NCI-H1436 (cell line): ENCODE measurements at places on chromosomes 16 and 17.

DNA sequence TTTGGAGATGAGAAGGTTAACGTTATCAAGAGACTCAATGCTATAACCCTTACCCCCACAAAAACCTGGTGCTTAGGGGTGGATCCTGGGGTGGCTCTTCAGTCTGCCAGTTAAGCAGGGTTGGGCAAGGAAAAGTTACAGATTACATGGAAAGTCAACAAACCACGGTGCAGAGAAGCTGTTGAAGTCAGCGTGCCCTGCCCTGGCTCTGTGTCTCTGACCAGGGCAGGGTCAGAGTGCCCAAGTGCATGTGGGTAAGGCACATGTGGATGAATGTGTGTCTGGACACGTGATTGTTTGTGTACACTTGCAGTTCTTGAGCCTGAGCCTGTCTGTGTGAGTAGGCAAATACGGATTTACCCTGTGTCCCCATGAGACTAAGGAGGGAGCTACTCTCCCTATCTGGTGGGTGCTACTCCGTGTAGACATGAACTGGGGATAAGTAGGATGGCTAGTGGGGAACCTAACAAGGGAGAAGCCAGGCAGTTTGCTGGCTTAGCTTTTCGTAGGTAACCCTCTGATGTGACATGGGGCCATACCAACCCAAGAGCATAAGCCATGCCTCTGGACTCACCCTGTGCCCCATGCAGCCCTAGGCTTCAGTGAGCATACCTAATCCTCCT is 5.5 kb downstream of the IGFBP4 start:
- DNase-seq = no peak

DNA sequence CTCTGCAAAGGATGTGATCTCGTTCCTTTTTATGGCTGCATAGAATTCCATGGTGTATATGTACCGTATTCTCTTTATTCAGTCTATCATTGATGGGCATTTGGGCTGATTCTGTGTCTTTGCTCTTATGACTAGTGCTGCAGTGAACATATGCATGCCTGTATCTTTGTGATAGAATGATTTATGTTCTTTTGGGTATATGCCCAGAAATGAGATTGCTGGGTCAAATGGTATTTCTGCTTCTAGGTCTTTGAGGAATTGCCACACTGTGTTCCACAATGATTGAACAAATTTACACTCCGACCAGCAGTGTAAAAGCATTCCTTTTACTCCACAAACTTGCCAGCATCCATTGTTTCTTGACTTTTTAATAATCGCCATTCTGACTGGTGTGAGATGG is 60.2 kb upstream of the ADORA2B start:
- DNase-seq = no peak

DNA sequence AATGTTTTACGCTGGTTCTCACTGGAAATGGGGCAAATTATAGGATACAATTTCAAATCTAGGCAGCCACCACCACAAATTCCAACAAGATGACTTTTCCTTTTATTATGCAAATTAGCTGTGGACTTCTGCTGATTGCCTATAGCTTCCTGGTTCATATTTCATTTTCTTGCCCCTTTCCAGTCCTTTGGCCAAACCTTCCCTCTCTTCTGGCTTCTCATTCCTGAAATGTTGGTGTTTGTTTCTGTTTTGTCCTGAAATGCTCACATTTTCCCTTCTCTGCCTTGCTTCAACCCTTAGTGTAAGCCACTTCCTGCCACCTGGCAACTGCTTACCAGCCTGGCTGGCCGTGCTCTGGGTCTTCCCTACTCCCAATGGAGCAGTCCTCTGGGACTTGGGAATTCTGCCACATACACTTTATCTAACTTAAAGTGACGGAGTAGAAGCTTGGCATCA is 14.0 kb downstream of the PRSS54 start:
- DNase-seq = no peak

DNA sequence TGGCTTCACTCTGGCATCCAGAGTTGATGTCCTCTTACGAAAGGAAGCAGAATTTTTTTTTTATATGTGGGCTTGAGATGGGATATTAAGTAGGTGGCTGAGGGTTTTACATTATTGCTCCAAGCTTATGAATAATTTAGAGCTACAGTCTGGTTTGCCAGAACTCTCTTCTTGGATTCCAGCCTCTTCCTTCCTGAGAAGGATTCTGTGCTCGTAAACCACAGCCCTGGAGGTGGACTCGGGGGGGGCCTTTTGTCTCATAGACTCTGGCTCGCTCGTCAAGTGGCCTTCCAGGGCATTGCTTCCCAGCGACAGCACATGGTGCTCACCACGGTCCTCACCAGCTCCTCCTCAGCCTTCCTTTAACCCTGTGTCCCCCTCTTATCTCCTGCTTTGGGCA is 43.2 kb downstream of the TMEM11 start:
- DNase-seq = no peak

- no peak for DNase-seq
Measured at GRCh38 chr16:74079232-74079586, 217.4 kb upstream of the PSMD7 start.

GRCh38 chr17:2582493-2582892 is 11.0 kb upstream of the PAFAH1B1 start:
- DNase-seq = no peak

GRCh38 chr17:77371888-77372443 is 231.2 kb downstream of the SEC14L1 start:
- DNase-seq = no peak

DNA sequence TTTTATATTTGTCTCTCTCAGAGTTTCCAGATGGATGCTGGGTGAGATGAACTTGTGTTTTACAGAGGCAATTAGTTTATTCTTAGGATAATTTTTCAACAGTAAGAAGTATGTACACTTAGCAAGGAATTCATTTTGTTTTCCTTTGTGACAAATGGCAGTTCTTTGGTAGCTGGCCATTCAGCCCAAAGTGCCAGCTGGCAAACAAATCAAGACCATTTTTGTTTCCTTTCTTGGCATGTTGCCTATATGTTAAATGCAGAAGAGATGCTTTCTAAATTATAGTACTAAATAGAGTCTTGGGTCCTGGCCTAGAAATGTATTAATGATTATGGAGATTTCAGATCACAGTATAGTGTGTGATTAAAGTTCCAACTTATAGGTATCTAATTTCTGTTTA is 337.1 kb downstream of the CNTNAP4 start:
- DNase-seq = no peak

- no peak for DNase-seq
Measured at GRCh38 chr16:26197707-26198106, 505.9 kb downstream of the HS3ST4 start.

- no peak for DNase-seq
Measured at GRCh38 chr17:67717192-67717623, 528 bp upstream of the NOL11 start.

GRCh38 chr16:48558371-48558841 is 51.6 kb downstream of the N4BP1 start:
- no peak for DNase-seq

DNA sequence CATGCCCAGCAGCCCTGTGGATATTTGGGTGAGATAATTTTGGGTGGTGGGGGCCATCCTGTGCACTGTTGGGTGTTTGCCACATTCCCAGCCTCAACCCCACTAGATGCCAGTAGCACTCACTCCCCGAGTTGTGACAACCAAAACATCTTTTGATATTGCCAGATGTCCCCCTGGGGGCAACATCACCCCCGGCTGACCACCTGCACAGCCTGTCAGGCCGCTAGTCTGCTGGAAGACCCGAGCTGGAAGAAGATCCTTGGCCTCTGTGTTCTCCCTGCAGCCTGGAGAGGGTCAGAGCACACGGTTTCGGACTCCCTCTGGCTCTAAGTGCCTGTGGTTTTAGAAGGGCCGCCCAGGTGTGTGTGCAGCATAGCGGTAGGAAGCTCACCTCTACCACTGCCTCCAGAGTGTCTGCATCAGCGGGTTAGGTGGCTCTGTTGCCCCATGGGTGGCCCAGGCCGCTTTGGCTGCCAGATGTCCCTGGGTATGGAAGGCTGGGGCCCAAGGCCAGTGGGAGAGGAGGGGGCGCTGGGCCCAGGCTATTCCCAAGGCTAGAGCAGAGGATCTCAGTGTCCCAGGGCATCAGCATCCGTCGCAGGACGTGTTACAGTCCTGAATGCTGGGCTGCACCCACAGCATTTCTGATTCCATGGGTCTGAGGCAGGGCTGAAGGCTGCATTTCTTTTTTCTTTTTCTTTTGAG is 195.8 kb upstream of the GSE1 start:
- no peak for DNase-seq

- DNase-seq = no peak
Measured at GRCh38 chr16:69926241-69926640, 24.9 kb upstream of the CLEC18A start.

GRCh38 chr16:59173408-59173831 is 439.3 kb upstream of the GOT2 start:
- DNase-seq = no peak

DNA sequence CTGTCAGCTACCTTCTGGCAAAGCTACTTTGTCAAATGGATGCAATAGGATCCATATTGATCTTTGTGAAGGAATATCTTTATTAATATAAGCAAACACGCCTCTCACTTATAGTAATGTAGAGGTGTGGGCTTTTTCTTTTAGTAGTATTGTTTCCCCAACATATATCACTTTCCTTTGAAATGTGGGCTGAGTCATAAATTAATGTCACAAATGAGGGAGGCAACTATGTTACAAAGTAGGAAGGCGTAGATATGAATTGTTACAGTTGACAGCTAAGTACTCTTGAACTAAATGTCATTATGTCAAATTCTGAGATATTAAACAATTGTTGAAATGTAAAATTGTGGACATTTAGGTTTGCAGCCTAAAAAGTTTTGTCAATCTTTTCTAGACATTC is 2.6 kb upstream of the PPM1E start:
- DNase-seq = no peak

DNA sequence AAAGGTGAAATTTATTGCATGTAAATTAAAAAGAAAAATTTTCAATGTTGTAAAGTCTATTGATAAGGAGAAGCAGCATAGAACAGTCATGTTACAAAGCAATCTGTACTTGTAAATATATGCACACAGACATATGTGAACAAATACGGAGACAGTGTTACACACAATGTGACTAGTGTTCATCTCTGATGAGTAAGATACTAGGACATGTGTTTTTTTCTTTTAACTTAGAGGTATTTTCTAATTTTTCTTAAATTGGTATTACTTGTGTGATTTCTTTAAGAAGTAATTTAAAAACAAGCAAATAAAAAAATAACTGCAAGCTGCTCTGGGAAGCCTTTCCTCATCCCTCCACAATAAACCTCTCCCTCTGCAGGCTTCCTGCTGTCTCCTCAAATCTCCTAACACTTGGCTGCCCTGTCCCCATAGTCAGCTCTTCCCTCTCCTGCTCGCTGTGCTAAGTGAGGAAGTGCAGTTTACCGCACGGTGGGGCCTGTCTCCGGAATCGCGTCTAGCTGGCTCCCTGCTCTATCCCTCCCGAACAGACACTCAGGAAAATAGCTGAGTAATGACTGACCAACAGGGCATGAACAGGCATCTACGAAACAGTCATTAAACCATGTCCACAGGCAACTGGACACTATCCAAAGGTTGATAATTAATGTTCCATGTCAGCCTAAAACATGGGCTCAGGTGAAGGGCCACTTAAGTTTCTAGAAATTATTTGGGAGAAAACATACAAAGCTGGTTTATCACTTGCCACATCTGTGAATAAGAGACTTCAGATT is 35.9 kb downstream of the CMTM4 start:
- no peak for DNase-seq

- no peak for DNase-seq
Measured at GRCh38 chr16:17408955-17409441, 61.8 kb downstream of the XYLT1 start.

DNA sequence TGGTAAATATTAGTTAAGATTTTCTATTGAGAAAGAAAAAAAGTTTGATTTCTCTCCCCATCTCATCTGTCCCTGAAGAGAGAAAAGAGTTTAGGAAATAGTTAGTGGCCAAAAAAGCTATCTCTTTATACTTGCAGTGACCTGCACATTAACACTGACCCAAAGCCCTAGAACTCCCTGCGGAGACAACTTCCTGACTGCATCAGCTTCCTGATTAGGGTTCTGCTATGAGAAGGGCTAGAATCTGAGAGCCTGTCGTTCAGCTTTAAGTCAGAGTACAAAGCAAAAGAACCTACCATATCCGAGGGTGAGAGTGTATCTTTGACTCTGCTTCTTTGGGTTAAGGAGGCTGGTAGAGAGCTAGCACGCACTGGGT is 24.7 kb downstream of the LIMD2 start:
- no peak for DNase-seq

- peak; percentile 27 for DNase-seq
Measured at GRCh38 chr16:48194828-48195556, 39.2 kb upstream of the ABCC12 start.

DNA sequence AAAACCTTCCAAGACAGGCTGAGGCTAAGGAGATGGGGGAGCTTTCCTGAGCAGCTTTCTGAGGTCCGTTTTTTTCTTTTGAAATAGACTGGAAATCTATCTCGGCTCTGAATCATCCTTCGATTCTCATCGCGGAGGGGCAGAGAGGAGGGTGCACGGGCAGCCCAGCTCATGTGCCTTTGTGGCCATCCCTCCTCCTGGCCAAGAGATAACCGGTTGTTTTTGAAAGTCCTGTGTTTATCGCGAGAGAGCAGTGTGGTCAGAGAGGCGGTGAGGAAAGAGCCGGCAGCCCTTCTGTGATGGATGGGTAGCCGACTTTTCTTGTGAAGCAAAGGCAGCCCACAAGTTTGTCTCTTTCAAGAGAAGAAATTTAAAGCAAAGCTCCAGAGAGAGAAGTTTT is 191.6 kb downstream of the CCDC182 start:
- DNase-seq = no peak

- no peak for DNase-seq
Measured at GRCh38 chr17:13244513-13244912, 226.7 kb upstream of the ELAC2 start.

GRCh38 chr17:11244776-11245175 is 3.8 kb downstream of the SHISA6 start:
- no peak for DNase-seq

GRCh38 chr17:77721846-77722160 is 236.7 kb upstream of the TNRC6C start:
- DNase-seq = peak; percentile 50

DNA sequence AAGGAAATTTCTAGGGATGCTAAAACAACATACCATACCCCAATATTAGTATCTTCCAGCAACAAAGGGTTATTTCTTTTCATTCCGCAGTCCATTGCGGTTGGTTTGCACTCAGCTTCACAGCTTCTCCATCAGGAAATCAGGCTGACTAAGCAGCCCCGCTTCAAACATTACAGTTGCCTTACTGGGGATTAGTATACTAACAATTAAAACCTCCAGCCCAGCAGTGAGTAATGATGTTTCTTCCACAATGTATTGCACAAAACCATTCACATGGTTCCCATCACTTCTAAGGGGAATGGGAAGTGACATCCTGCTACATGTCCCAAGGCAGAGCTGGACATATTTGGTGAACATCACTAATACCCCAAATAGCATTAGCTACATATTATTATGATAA is 1384.9 kb downstream of the CDH8 start:
- no peak for DNase-seq

DNA sequence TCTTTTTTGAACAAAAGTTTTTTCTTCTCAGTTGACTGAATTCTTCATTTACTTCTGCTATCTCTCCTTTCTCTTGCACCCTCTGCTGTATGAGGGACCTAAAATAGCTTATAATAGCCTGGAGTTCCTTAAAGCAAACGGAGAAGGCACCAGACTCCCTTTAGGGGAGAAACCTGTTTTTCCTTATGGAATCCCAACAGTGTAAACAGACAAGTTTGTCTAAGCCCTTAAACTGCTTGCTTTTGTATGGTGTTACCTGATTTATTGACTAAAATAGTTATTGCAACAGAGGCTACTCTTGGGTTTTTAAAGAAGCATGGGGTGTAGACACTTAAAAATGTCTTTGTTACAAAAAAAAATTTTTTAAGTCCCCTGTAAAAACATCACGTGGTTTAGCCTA is 12.9 kb upstream of the TRIM25 start:
- no peak for DNase-seq

GRCh38 chr17:73324711-73325526 is 13.1 kb upstream of the CDC42EP4 start:
- DNase-seq = no peak
